Stimulated activated CD8-positive, alpha-beta memory T cell treated with anti-CD3 and anti-CD28 coated beads, Interleukin-4, amount 100 ng/mL, for 1 hour (primary cell): ENCODE measurements at places on chromosomes 5 and 9.

GRCh38 chr9:115063058-115063845, 54.7 kb downstream of the TNC start:
- DNase-seq, result no peak

DNA sequence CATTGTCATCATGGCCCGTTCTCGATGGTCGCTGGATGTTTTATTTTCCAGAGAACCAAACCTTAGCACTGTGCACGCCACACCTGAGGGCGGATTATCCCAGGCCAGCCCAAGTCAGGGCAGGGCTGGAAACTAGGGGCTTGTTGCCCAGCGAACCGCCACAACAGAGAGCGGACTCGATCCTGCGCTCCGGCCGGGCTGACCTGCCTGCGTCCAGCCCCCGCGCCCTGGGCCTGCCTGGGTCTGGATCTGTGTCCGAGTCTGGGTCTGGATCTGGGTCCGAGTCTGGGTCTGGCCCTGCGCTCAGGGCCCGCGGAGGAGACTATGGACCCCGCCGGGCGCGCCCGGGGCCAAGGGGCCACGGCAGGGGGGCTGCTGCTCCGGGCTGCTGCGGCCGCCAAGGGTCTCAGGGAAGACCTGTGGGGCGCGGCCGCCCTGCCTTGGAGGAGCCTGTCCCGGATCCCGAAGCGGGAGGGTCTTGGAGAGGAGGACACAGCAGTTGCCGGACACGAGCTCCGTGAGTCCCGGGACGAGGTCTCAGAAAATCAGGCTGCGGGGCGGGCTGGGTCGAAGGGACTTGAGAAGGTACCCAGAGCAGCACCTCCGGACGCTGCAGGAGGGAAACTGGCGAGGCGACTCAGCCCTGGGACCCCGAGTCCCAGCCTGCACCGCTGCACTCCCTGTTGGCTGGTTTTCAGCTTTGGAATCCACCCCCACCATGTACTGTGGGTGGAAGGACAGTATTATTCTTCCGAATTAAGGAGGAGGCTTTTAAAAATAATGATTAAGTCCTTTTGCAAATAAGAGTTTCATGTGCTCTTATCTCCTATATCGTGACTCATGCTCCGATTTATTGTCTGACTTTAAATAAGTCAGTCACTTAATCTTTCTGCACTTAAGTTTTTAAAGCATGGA, at the start of gene ANKDD1B:
Gene ANKDD1B, plus strand, starts transcription at position 143 of the 915 bp plus-strand sequence. Its CDS starts 182 bp downstream, at position 325.
- no peak for DNase-seq

DNA sequence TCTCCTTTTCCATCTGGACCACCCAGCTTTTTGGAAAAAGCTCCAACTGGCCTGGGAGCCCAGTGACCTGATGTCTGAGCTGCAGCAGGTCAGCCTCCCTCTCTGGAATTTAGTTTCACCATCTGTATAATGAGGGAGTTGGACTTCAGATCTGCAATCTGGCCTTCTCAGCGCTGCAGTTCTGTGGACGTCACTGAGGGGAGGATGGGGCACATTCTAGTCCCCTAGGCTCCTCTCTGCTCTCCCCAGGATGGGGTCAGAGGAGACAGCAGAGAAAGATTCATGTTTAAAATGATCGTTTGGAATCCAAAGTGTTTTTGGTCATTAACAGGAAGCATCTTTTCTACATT, 10.2 kb downstream of the OR13J1 start:
- no peak for DNase-seq

DNA sequence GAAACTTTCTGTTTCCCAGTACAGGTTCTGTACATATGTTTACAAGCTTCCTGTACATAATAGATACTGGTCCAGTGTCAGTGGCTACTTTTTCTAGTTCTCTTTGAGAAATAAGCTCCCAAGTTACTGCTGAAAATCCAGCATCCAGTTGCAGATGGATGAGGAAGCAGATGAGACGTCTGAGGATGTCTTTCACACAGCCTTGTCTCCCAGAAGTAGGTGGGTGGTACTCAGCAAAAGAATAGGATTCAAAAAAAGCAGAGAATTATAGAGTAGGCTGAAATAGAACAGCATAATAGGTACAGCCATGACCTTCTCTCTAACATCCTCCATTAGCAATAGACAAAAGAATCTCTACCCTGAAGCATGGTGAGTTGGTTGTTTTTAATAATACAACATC, 77.7 kb downstream of the BRINP1 start:
- DNase-seq, result no peak

GRCh38 chr9:122954253-122954691, 13.5 kb downstream of the RABGAP1 start:
- no peak for DNase-seq

GRCh38 chr9:72871685-72872084, 81.2 kb downstream of the ALDH1A1 start:
- DNase-seq, result no peak

DNA sequence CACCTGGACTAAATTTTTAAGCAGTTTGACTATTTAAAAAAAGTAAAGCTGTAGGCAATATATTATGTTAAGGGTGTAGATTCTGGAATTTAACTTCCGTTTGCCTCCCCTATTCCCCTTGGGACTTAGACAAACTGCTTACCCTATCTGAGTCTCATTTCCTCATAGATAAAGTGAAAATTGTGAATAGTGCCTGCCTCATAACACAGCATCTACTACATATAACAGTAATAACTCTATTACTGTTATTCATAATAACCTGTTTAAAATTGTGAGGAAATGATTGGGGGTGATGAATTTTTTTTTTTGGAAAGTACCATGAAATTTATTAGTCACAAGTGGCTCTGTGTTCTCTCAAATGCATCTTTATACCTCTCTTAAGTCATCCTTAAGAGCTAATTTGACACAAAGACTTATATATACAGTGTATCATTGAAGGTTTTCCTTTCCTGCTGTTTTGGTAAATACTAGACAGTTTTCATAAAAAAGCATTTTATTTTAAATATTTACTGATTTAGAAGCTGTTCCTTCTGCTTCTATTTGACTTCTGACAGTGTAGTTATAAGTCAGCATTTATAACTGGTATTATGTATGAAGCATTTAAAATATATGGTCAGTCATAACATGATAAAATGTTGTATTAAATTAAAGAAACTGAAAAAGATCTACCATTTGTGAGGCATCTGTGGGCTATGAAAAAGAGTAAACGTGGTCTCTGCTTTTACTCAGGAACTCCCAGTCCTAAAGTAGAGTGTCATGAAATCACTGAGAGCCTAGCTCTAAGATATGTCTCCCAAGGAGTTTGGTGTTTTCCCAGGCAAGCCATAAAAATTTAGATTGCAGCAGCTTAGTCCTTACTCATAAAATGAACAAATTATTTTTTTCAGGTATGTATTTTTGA, 46.4 kb downstream of the MCCC2 start:
- DNase-seq, result no peak

- no peak for DNase-seq
Observed at GRCh38 chr5:168479166-168479565, 7.1 kb upstream of the RARS1 start.

DNA sequence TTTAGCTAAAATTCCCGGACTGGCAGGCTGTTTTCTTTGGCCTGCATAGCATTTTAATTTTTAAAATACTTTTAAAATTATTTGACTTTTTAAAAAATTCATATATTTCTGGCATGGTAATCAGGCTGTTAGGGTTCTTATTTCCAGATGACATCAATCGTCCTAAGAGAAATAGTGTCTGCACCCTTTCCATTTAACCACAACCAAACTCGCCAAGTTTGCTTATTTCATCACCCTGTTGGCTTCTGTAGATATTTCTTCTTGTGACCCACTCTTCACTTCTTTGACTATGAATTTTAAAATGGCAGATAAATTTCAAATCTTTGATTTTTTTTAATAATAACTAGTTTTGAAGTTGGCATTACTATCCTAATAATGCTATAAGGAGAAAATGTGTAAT, 675.7 kb upstream of the FTMT start:
- no peak for DNase-seq

DNA sequence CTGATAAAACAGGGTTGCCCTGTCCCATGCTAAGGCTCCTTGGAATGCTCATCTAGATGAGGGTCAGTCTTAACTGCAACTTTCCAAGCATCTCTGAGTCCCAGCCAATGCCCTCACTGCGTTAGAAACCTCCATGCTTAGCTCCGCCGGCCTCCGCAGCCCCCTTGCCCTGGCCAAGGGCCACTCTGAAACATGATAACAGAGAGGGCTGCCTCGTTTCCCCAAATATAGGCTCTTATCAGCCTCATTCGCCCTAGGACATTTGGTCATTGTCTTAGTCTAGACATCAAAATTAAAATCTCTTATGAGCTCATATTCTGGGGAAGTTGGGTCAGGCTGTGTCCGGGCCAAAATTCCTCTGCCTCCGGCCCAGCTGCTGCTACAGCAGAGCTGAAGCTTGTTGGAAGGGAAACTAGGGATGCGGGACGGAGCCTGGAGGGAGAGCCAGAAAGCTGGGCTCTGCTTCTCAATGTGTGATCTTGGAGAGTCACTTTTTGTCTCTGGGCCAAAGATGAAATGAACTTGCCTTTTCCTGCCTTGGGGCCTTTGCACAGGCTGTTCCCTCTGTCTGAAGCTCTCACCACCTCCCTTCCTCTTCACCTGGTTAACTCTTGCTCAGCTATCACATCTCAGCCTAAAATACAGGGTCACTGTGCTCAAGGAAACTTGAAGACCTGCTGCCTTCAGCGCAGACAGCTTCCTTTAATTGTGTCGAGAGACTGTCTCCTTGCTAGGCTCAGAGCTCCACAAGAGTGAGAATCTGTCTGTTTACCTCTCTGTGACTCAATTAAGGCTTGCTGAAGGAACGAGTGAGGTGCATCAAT, 191.3 kb downstream of the RGS3 start:
- DNase-seq, result no peak

DNA sequence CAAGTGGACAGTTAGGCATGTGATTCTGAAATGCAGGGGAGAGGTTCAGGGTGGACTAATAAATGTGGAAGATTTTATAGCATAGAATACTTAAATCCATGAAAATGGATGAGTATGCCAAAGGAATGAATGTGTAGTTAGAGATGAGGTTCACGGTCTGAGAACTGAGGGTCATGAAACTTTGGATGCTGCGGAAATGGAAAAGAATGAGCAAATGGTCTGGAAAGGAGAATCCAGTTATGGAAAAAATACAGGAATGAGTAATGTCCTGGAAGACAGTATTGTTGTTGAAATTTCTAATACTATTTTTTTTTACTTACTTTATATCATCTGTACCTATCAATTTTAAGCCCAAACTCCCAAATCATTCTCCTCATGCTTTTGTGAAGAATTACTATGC, 2369.4 kb downstream of the MAT2B start:
- DNase-seq, result no peak

GRCh38 chr9:135559606-135560005, 1.9 kb upstream of the PAEP start:
- DNase-seq, result no peak

DNA sequence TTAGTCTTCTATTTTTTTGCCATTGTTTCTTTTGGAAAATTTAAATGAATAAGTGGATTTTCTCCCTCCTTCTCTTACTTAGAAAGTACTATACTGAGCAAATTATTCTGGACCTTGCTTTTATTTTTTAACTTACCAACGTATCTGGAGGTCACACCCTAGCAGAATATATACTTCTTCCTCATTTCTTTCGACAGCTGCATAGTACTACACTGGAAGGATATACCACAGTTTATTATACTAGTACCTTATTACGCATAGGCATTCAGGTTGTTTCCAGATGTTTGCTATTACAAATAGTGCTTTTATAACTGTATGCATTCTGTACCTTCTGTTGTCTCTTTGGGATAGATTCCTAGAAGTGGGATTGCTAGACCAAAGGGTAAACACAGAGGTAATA, 16.7 kb downstream of the RC3H2 start:
- DNase-seq, result no peak

DNA sequence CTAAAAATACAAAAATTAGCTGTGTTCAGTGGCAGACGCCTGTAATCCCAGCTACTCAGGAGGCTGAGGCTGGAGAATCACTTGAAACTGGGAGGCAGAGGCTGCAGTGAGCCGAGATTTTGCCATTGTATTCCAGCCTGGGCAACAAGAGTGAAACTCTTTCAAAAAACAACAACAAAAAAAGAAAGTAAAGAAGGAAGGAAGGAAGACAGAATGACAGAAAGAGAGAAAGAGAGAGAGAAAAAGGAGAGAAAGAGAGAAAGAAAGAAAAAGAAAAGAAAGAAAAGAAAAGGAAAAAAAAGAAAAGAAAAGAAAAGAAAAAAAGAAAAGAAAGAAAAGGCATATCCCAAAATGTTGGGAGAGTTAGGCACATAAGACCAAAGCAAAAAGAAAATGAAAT, 278.6 kb downstream of the CDH18 start:
- no peak for DNase-seq
